ENCODE measurements at places on chromosomes 3 and 15.

- no peak for DNase-seq
These were observed 333.7 kb downstream of the LPP start for GRCh38 chr3:188487652-188488051.

GRCh38 chr3:63193647-63194046 lies 84.5 kb upstream of the SYNPR start:
- DNase-seq = no peak

GRCh38 chr15:31399544-31400171 lies 73.0 kb downstream of the KLF13 start:
- DNase-seq = no peak

DNA sequence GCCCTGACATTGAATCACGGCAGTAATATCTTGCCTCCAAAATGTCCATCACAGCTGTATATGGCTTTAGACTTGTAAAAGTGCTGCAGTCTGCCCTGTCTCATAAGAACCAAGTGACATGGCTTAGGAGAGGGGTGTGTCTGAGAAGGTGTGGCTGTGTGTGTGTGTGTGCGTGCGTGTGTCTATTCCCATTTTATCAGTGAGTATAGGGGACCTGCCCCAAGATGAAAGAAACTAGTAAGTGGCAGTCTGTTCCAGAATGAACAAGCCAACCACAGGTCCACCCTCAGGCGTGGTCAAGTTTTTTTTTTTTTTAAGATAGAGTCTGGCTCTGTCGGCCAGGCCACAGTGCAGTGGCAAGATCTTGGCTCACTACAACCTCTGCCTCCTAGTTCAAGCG lies 5.6 kb upstream of the RHOV start:
- no peak for DNase-seq

- no peak for DNase-seq
These were observed 65.5 kb downstream of the CCR4 start for GRCh38 chr3:33016846-33017405.

DNA sequence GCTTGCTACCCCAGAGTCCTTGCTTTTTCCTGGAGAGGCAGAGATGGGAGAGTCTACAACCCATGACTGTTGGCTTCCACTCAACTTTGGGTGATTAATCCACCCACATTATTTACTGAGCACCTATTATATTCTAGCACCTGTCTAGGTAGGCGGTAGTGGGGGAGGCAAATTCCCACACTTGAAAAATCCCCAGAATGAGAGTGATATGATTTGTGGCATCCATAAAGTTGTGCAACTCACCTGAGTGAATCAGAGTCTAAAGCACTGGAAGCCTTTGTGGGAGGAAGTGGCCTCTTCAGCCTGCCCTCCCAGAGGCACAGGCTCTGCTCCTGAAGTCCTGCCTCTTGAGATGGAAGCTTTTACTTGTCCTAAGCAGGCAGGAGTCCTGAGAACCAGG lies 40.4 kb upstream of the CTNNB1 start:
- DNase-seq = no peak

DNA sequence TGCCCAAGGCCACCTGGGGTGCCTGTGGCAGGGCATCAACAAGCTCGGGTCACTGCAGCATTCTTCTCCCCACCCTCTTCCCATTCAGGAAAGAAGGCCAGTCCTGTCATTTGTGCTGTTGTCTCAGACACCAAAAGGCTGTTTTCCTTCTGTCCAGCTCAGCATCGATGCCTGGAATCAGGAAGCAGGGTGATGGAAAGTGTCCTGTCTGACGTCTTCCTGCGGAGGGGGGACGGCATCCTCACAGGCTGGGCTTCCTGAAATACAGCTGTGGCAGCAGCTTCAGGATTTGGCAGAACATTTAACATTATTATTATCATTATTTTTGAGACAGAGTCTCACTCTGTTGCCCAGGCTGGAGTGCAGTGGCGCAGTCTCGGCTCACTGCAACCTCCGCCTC lies 33.0 kb upstream of the ANKDD1A start:
- no peak for DNase-seq

DNA sequence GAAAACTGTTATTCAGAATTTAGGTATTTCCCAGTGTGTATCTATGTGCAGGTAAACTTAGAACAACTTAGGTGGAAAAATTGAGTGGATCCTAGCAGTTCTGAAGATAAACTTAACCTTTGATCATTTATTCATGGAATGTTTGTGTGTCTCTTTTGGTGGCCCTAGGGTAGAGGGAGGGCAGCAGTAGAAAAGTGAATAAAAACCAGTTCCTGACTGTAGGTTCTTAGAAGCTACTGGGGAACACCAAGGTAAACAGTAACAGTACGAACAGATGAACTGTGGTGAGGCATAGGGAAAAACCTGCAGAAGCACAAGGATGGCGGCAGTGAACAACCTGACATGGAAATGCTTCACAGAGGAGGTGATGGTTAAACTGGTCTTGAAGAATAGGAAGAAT lies 2.5 kb downstream of the SNRK start:
- DNase-seq = no peak

GRCh38 chr3:196620161-196620604 lies 19.3 kb upstream of the NRROS start:
- DNase-seq = no peak

GRCh38 chr15:81304226-81304625 lies 19.7 kb downstream of the STARD5 start:
- DNase-seq = no peak

DNA sequence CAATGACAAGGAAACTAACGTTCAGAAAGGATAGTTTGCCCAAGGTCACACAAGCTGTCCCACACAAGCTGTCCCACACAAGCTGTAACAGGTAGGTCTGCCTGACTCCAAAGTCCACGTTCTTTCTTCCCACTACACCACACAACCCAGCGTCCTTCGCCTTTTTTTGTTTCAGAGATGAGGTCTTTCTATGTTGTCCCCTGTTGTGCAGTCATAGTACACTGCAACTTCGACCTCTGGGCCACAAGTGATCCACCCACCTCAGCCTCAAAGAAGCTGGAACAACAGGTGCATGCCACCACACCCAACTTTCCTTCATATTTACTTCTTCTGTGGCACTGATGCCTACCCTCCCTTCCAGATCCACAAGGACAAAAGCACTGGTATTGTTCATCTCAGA lies 21.4 kb downstream of the MB21D2 start:
- no peak for DNase-seq

DNA sequence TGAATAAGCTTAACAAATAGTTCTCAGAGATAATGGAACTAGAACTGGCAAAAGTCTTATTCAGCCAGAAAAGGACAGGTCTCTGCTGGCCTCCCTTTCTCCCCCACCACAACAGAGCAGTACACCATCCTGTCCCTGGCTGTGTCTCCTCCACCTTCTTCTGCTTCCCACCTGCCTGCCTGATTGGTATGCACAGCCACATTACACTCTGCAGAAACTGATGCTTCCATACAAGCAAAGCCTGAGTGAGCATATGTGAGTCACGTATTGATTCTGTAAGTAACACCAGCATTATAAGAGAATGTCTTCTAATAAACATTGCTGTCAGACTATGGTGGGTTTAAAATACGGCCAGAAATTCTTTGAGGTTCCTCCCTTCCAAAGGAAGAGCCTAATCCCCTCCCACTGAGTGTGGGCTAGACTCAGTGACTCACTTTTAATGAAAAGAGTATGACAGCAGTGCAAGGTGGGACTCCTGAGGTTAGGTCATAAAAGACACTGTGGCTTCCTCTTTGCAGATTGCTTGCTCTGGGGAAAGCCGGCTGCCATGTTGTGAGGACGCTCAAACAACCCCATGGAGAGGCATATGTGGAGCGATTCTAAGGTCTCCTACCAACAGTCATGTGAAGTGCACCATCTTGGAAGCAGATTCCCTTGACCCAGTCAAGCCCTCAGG lies 44.4 kb downstream of the ANXA2 start:
- no peak for DNase-seq

DNA sequence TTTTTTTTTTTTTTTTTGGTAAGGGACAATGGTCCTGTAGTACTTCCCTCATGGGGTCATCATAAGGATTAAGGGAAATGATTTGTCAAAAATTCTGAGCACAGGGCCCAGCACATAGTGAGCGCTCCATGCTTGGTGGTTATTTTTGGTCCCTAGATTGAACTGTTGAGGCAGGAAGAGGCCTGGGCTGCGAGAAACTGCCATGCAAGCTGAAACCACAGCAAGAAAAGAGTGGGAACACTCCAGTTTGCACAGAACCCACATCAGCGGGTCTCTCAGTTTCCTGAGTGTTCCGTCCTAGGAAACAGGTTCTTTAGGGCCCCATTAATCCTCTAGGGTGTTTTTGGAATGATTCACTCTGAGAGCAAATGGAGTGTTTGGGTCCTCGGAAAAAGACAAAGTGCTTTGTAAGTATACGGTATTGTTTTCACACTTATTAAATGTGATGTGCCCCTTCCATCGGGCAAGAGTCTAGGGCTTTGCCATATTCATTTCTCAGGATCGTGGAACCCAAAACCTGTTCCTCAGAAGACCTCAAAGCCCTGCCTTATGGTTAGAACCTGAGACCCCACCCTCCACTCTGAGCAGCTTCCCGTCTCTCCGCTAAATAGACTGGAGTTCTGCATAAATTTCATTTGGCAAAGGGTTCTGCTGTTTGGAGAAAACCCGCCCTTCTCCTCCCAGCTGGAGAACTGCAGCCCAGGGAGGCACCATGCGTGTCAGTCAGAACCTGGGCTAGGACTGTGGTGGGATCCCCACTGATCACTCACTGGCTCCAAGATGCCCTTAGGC lies 60.4 kb downstream of the SPSB4 start:
- DNase-seq = no peak

DNA sequence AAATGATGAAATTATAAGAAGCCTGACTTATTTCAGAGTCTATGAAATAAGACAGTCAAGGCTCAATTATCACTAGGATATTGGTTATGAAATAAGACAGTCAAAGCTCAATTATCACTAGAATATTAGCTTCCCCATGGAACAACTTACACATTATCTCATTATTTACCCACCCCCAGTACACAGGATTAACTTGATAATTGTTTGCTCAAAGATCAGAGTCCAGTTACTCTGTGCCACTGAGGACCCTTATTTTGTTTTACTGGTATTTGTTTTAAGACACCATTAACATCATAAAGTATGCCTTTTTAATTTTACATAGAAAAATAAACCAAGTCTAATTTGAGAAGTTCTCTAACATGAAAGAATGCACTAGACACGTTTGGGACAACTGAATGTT lies 225.4 kb downstream of the SI start:
- DNase-seq = no peak

- DNase-seq = no peak
These were observed 3.0 kb downstream of the ZNF770 start for GRCh38 chr15:34984889-34985630.

DNA sequence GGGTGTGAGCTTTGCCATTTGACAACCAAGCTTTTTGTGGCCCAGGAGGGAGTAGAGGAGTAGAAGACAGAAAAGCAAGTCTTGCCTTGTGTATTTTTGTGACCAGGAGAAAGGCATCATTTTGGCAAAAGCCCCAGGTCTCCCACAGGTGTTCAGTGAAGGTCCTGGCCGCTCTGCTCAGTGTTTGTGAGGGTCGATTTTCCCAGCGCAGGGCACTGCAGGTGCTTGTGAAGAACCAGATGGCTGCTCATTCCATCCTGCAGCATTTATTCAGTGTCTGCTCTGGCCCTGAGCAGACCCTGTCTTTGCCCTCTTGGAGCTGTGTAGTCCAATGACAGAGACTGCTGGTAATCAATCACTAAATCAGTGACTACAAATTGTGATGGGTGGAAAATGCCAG lies 19.5 kb downstream of the TRAK1 start:
- DNase-seq = no peak

DNA sequence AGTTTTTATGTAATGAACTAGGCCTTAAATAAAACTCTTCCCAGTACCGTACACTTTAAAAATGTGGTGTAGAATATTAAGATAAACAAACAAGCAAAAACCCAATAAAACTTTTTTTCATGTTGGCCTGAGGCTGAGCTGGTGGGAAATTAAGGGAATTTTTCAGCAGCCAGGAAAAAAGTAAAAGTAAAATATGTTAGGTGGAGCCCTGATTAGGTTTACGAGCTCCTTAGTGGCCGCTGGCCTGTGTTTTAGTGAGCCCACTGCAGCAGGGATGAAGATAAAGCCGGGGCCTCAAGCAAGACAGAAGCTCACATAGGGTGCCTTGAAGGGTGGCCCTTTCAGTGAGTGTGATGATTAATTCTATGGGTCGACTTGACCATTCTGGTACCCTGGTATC lies 16.1 kb upstream of the ARL14 start:
- DNase-seq = no peak

GRCh38 chr3:39011191-39011736 lies 40.5 kb downstream of the SCN11A start:
- no peak for DNase-seq

DNA sequence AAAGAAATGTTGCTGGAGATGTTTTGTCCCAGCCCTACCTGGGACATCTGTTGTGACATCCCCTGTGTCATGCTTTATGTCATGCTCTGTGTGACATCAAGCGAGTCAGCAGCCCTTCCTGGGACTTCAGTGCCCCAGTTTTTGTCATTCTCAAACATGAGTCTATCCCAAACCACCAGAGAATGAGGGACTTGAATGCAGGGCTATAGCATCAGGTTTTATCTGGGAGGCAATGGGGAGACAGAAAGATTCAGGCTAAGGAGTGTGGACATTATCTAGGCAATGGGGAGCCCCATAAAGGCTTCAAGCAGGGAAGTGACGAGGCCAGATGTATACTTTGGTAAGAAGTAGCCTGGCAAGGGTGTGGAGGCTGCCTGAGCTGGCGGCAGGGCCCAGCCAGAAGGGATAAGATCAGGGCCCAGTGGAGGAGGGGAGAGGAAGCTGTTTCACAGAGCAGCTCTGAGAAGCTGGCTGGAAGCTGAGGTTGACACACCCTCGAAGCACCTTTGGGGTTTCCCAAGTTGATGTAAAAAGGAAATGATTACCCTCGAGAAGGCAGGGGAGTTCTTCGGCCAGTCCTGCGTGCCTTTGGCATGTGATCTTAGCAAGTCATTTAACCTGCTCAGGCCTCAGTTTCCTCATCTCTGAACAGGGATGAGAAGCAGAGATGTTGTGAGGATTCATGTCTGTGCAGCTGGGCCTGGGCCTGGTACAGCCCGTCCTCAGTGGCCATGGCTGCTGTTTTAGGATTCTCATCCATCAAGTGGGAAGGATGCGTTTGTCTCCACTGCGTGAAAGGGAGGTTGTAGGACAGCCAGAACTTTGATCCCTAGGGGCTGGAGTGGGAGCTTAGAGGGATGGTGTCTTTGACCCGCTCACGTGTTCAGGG lies 34.3 kb downstream of the IRAK2 start:
- peak; percentile 41 for DNase-seq

All from stimulated activated CD8-positive, alpha-beta memory T cell treated with anti-CD3 and anti-CD28 coated beads, Interleukin-4, amount 100 ng/mL, for 4 hours (primary cell).